Renal cortex interstitium (tissue), 15 donors: ENCODE measurements at places on chromosomes 1 and 21. TPM values are rescaled to one million over a fixed set of nuclear protein-coding genes. Genes with fewer than 3 reads are reported as not detected.

- no peak for DNase-seq
These were observed 2.3 kb upstream of the CATSPERE start for GRCh38 chr1:244458781-244459180.

- DNase-seq, result no peak
These were observed 41.6 kb downstream of the TNNT2 start for GRCh38 chr1:201335901-201336300.

DNA sequence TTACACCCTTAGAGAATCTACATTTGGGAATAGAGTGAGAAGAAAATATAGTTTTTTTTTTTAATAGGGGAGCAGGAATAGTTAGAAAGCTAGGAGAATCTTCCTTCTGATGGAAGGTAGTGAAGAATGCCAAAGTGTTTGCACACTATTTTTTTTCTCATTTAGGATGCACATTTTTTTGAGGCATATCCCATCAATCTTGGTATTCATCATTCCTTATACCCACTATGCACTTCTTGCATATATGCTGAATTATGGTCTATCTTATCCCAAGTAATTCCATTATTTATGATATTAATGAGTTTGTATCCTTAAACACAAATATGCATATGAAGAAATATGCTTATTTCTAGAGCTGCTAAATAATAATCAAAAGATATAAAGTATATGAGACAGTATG lies 28.4 kb downstream of the HSPA13 start:
- no peak for DNase-seq

- no peak for DNase-seq
These were observed 282.4 kb downstream of the TM2D1 start for GRCh38 chr1:61442544-61442943.

GRCh38 chr1:90402893-90403849 lies 313.9 kb downstream of the BARHL2 start:
- no peak for DNase-seq

- DNase-seq, result no peak
These were observed 25.5 kb upstream of the IL10 start for GRCh38 chr1:206797534-206798383.

- DNase-seq, result no peak
These were observed 105.4 kb downstream of the SLC45A1 start for GRCh38 chr1:8423269-8423691.

DNA sequence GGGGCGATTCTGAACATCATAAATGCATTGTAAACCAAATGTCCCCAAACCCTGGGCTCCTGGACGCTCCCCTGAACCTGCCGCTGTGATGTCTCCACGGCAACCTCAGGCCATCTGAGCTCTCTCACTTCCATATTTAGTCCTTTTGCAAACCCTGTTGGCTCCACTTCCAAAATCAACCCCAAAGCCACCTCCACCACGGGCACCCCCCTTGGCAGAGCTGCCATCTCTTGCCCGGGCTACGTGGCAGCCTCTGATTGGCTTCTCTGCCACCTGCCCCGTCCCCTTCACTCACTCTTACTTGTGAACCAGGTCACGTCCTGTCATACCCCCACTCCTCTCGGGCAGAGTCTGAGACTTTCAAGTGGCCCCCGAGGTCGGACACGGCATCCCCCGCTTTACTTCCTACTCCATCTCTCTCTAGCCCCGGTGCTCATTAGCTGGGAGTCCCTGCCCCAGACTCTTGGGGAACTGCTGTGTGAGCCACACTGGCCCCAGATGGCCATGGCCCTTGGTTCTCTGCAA lies 15.8 kb downstream of the PRXL2B start:
- no peak for DNase-seq

- DNase-seq, result no peak
These were observed 191.0 kb upstream of the C1orf174 start for GRCh38 chr1:4090976-4091660.

DNA sequence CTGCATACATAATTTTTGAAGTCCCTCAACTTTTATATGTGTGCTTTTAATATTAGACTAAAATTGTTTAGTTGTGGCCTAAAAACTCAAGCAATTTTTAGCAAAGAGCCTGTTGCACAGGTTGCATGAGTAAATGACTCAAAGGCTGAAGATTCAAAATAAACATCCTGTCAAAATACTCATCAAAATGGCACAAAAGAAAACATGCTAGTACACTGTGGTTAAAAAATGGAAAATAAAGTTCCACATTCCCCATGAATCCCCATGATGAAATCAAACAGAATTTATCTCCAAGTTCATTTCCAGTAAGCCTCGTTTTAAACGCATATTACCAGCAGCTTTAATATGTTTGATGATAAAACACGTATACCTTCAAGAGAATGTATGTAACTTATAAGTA lies 230.1 kb upstream of the MAP1LC3C start:
- no peak for DNase-seq

- no peak for DNase-seq
These were observed 23.0 kb upstream of the PADI1 start for GRCh38 chr1:17181781-17182464.

GRCh38 chr1:57591842-57592241 lies 168.0 kb upstream of the DAB1 start:
- no peak for DNase-seq

- DNase-seq, result no peak
These were observed 184.7 kb upstream of the CACYBP start for GRCh38 chr1:174815036-174815435.

- DNase-seq, result no peak
These were observed 158.7 kb upstream of the IRF2BP2 start for GRCh38 chr1:234768569-234769283.

DNA sequence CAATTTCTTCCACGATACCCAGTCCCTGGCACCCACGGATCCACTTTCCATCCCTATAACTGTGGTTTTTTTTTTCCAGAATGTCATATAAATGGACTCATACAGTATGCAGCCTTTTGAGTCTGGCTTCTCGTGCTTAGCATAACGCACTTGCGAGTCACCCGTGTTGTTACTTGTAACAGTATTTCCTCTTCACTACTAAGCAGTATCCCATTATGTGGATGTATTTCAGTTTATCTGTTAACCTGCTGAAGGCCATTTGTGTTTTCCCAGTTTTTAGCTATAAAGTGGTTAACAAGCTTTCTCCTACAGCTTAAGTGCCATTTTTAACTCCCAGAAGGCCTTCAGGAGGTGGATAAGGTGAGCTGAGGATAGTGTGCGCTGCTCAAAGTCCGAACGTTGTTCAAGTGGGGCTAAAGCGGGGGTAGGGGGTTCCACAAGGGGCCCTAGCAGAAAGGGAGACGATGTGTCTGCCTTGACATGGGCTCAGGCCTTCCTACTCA lies 829 bp downstream of the ADAR start:
- no peak for DNase-seq

DNA sequence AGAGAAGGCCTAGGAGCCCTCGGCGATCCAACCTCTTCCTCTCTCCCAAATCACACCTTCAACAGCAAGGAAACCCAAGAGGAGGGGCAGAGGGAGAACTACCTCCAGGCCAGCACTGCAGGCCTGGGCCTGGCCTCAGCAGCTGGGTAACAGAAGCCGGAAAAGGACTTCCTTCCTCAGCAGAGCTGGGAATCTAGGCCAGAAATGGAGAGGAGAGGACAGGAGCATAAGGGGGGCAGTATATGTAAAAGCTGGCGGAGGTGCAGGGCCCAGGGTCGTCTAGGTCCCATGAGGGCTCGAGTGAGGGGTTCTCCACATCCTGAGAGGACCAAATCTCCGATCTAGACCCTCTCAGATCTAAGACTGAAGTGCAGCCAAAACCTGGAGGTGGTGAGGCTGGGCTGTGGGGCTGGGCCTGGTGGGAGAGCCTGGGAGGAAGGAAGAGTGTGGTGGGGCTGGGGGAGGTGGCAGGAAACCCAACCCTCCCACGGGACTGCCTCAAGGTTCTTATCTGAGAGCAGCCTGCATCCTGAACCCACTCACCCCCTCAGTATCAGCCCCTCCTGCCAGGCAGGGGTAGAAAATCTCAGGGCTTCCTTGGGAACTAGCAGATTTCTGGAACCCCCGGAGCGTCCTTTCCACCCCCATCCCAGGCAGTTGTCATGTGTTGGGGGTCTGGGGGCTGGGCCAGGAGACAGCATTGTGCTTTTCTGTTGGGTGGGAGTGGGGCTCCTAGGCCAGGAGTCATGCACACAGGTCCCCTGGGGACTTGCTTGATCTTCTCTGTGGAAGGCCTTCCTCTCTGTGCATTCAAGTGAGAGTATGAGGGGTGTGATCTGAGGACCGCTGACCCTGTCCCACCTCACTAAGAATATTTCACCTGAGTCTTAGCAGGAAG lies 33.0 kb downstream of the PIK3C2B start:
- no peak for DNase-seq

DNA sequence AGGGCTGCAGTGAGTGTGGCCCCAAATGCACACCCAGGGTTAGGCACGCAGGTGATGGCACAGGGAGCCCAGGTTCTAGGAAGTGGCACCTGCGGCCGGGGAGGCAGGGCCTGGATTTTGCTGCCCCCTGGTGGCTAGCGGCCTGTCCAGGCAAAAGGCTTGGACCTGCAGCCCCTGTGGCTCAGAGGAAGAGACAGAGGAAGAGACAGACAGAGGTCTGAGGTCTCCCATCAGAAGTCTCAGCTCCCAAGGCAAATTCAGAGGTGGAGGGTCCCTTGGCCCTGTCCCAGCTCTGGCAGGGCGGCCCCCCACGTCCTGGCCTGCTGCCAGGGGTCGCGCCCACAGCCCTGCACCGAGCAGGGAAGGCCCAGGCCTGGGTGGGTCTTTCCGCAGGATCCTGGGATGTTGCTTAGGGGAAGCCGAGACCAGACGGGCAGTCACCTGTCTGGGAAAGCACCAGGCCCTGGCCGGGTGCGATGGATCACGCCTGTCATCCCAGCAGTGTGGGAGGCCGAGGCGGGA lies 8.0 kb upstream of the TNFRSF14 start:
- DNase-seq, result no peak

DNA sequence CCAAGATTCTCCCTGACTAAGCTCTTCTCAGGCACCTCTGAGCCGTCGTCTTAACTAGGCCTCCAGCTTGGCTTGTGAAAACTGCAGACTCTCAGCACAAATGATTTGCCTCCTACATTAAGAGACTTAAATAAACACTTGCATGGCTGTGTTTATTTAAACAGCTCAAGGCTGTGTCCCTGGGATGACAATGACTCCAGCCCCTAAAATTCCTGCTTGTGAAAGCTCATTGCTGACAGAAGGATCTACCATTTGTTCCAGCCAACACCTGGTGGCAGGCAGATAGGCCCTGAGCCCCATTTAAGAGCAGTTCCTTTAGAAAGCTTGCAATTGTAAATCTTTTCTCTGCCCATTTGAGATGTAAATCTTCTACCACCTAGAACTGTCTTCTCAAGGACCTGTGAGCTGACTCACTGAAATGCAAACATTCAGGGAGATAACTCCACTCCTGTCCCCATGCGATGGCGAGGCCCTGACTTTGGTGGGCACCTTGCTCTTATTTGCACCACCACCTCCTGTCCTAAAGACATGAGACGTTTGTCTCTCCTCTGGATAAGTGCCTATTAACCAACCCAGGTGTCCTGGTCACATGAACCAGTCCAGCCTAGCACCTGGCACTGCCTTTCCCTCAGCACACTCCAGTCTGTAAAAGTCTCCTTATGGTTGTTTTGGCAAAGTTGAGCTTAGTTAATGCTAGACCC lies 15.1 kb upstream of the PCP4 start:
- DNase-seq, result no peak

DNA sequence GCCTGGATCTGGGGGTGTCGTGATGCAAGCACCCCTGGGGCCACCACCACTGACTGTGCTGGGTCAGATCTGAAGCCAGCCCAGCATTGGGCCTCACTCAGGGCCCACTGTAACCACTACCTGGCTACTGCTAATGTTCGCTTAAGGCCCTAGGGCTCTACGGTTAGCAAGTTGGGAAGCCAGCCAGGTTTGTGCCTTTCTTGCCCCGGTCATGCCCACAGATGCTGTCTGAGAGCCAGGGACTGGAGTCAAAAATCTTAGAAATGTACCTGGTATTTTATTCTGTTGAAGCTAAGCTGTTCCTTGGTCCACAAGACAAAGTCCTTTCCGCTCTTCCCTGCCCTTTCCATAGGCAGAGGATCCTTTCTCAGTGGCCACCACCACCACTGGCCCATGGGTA lies 15.2 kb upstream of the FCRL3 start:
- no peak for DNase-seq

- DNase-seq, result no peak
These were observed 12.5 kb downstream of the ITGB2 start for GRCh38 chr21:44907966-44908895.

DNA sequence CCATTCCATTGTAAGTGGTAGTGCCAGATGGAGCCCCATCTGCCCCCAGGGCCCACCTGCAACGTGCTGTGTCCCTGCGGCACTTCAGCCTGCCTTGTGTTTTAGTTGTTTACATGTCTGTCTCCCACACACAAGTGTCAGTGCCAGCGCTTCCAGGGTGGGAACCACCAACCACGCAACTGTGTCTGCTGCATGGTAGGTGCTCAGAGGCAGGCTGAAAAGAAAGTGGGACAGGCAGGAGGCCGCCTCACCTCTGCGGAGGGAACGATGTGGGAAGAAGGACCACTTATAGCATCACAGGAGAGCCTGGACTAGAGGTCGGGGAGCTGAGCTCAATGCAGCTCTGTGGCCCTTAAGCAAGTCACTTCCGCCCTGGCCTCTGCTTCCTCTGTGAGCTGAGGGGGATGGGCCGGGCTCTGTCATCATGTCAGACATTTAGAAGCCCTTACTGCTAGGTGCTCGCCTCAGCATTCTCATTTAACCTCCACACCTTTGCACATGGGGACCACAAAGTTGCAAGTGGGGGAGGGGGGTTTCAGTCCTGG lies 17.9 kb downstream of the SLC9A1 start:
- no peak for DNase-seq

GRCh38 chr1:2791027-2791760 lies 10.3 kb downstream of the TTC34 start:
- no peak for DNase-seq

APCS gene
- not detected for polyA plus RNA-seq

RAD54L gene
- polyA plus RNA-seq, result 13.2 TPM

RGS13 gene
- polyA plus RNA-seq, result not detected

BARHL2 gene
- not detected for polyA plus RNA-seq

SPAG17 gene
- polyA plus RNA-seq, result 7.5 TPM

NOS1AP gene
- 10.4 TPM for polyA plus RNA-seq

FCMR gene
- polyA plus RNA-seq, result 1.7 TPM

ZYG11A gene
- 0.11 TPM for polyA plus RNA-seq

CCSAP gene
- polyA plus RNA-seq, result 10.2 TPM

SLC6A17 gene
- 1.1 TPM for polyA plus RNA-seq

PADI3 gene
- 0.15 TPM for polyA plus RNA-seq

KIAA0040 gene
- polyA plus RNA-seq, result 13.0 TPM

GUCA2B gene
- not detected for polyA plus RNA-seq

OR14K1 gene
- polyA plus RNA-seq, result not detected

FAM72C gene
- polyA plus RNA-seq, result 2.9 TPM

ZNF683 gene
- not detected for polyA plus RNA-seq

CNR2 gene
- polyA plus RNA-seq, result 0.10 TPM

TMCC2 gene
- 8.7 TPM for polyA plus RNA-seq

REG4 gene
- polyA plus RNA-seq, result 0.58 TPM
